ENCODE measurements at places on chromosomes 5 and 9. TPM values are rescaled to one million over a fixed set of nuclear protein-coding genes. Genes with fewer than 3 reads are reported as not detected.

- no peaks in the 10 kb centered on the region for H3K36me3 ChIP-seq
- peaks cover 18% of the 10 kb centered on the region for H3K4me1 ChIP-seq
- H3K4me3 ChIP-seq: no peak overlapping the region
- no peaks in the 10 kb centered on the region for H3K27me3 ChIP-seq
- DNase-seq: no peak
Measured at GRCh38 chr9:136578915-136579649, 33.2 kb upstream of the NOTCH1 start.

Gene CTNND2
- 2.5 TPM for total RNA-seq

Gene SPINK7
- total RNA-seq: not detected

- DNase-seq: no peak
- H3K27ac ChIP-seq: no peak overlapping the region
- no peak overlapping the region for H3K4me3 ChIP-seq
- peaks cover 2% of the 10 kb centered on the region for H3K4me1 ChIP-seq
- H3K27me3 ChIP-seq: no peaks in the 10 kb centered on the region
- H3K36me3 ChIP-seq: no peaks in the 10 kb centered on the region
Measured at GRCh38 chr9:91127653-91128052, 234.1 kb downstream of the AUH start.

Gene ENTPD2
- 2.2 TPM for total RNA-seq

Data from sigmoid colon (tissue), 7 donors.